Right renal pelvis (tissue), 4 donors: ENCODE measurements at places on chromosomes 12 and 14.

DNA sequence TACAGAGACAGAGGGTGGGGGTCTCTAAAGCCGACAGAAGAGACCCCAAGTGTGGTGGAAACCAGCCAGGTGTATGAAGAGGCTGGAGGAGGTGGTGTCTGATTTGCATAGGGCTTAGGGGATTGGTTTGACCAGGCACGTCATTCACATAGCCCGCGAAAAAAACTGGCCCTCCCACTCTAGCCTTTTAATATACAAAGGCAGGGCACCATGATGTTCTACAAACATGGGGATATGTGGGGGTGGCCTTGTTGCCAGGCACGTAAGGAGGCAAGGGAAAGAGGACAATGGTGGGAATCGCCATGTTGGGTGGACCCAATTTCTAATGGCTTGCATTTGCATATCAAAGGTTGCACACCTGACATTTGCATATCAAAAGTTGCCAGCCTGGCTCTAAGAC is 13.2 kb downstream of the LALBA start:
- DNase-seq: no peak

GRCh38 chr12:49515266-49515665 is 23.6 kb upstream of the KCNH3 start:
- no peak for DNase-seq

GRCh38 chr12:89999699-90000505 is 291.3 kb upstream of the ATP2B1 start:
- no peak for DNase-seq

DNA sequence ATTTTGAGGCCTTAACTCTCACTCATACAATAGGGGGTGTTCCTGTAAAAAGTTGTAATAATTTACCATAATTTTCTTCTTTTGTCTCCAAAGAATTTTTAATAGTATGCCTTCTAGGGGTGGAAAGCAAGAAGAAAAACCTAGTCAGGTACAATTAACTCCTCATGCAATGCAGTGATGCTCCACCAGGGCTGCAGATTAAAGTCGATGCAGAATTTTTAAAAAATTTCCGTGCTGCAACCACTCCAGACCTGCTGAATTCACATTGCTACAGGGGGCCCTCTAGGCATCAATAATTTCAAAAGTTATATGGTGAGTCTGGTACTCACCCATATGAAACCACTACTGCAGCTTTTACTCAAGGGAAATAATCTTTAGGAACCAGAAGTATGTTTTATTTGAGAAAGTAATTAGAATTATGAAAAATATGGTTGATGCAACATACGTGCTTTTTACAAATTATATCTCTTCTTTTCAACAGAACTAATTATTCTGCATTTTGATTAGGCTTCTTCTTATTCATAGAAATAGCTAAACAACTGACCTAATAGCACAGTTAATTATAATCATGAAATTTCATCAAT is 353.2 kb downstream of the BCAT1 start:
- DNase-seq: no peak

GRCh38 chr12:27821259-27821973 is 41.4 kb upstream of the MANSC4 start:
- peak; percentile 68 for DNase-seq

- no peak for DNase-seq
Measured at GRCh38 chr12:3125674-3126073, 48.5 kb downstream of the TSPAN9 start.
